Ovary (tissue), 10 donors: ENCODE measurements at places on chromosomes 7 and 10. TPM values are rescaled to one million over a fixed set of nuclear protein-coding genes. Genes with fewer than 3 reads are reported as not detected.

The CCDC172 gene
- not detected for polyA plus RNA-seq

The AFAP1L2 gene
- polyA plus RNA-seq: 19.5 TPM

The ABCB1 gene
- 6.3 TPM for polyA plus RNA-seq

The ARHGAP22 gene
- polyA plus RNA-seq: 4.2 TPM

The TRPV5 gene
- not detected for polyA plus RNA-seq

The SUPV3L1 gene
- polyA plus RNA-seq: 23.6 TPM
